ENCODE measurements at places on chromosomes 3 and 15. TPM values are rescaled to one million over a fixed set of nuclear protein-coding genes. Genes with fewer than 3 reads are reported as not detected.

DNA sequence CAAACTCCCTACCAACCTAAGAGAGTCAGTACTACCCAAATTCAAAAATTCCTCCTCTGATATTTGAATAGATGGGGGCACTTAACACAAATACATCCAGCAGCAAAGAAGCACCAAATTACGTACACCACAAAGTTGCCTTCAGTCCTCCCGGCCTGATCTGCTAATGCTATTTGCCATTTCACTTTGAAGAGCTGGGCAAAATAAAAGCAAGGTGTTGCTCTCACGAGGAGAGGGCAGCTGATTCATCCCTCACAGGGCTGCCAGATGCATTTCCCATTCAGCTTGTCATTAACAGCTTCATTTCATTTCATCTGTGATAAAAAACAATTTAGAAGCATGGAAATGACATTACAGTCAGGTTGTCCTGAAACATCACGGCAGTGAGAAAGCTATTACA, 283.4 kb upstream of the VEPH1 start:
- DNase-seq = no peak

DNA sequence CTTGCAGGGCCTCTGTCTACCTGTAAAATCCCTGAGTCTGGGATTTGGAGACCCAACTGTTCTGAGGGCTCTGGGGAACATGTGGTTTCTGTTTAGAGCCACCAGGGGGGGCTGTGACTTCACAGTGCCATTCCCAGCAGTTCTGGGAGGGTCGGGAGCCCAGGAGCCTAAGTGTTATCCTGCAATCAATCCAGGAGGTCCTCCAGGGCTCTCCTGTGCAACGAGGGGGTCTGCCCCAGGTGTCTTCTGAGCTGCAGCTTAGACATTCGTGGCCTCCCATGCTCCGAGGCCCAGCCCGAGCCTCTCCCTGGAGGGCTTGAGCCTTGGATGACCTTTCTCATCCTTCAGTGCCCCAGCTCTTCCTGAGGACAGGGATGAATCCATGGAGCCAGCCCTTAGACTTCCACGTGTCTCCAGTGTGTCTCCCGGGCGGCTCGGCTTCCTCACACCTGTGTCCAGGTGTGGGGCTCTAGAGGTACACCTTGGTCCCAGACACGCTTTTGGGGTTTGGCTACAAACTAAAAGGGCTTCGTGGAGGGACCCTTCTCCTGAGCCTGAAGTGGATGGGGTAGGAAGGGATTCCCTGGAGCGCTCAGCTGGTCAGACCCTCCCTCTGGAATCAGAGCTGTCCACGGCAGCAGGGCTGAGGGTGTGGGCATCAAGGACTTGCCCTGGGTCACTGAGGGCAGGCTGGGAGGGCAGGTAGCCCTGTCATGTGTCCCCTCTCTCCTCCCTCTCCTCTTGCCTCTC, 20.3 kb upstream of the ABTB1 start:
- peak; percentile 80 for DNase-seq

GRCh38 chr3:192675958-192676649, 51.2 kb downstream of the FGF12 start:
- DNase-seq = no peak

DNA sequence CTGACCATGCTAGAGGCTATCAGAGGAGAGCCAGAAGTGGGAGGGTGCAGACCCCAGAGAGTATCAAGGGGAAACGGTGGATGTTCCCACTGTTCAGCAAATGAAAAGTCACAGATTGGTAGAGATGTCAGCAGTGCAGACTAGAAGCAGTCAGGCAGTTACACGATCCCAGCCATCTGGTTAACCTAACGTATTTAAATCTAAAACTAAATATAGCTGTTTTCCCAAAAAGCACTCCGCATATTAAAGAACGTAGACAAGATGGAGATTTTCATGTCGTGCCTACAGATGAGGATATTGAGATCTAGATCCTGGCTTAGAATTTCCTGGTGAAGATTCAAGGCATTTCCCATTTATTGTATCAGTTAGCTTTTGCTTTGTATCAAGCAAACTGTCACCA, 25.2 kb downstream of the PXYLP1 start:
- DNase-seq = no peak

DNA sequence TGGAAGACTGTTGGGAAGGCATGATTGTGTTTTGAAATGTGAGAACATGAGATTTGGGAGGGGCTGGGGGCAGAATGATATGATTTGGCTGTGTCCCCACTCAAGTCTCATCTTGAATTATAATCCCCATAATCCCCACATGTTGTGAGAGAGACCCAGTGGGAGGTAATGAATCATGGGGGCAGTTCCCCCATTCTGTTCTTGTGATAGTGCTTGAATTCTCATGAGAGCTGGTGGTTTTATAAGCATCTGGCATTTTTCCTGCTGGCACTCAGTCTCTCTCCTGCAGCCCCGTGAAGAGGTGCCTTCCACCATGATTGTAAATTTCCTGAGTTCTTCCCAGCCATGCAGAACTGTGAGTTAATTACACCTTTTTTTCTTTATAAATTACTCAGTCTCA, 430.5 kb downstream of the OTOL1 start:
- DNase-seq = no peak

GRCh38 chr15:99917252-99917651, 184.0 kb upstream of the LYSMD4 start:
- no peak for DNase-seq

DNA sequence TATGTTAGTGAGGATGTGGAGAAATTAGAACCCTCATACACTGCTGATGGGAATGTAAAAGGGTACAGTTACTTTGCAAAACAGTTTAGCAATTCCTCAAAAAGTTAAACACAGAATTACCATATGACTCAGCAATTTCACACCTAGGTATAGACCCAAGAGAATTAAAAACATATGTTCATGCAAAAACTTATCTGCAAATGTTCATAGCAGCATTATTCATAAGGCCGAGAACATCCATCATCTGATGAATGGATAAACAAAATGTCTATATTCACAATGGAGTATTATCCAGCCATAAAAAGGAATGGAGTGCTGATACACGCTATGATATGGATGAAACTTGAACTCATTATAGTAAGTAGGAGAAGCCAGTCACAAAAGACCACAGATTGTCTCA, 10.3 kb downstream of the SEC13 start:
- DNase-seq = no peak

DNA sequence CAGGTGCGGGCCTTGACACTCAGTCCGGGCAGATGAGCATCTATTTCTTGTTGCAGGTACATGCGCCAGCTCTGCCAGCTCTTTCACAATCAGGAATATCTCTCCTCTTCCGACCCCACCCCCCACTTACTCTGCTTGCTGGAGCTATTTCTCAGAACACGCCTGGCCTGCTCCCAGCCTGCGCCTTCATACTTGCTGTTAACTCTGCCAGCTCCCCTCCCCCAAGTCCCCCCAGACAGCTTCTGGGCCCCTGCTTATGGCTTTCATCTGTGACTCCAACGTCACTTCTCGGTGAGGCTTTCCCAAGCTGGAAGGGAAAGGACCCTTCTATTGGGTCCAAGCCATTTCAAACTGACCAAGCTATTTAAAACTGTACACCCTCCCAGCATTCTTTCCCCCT, 15.2 kb downstream of the MAGEF1 start:
- peak; percentile 67 for DNase-seq

DNA sequence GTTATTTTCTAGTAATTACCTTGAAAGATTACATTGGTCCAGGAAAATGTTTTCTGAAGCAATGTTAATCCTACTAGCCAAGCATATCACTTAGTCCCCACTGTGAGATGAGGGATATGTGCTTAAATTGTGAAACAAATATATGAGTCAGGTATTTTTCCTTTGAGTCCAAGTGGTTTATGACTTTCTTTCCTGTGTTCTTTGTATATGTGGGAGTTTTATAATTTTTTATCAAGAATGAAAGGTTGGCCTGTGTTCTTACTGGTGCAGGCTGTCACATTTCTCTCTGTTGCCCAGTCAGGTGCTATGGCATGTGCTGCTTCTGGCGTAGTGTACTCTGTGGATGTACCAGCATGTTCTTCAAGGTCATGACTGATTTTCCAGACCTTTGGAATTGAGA, 147.4 kb downstream of the CMSS1 start:
- DNase-seq = peak; percentile 58

ATP11B gene
- total RNA-seq = 57.2 TPM

Data from hepatocyte (in vitro differentiated cells).